GM12878 (cell line): ENCODE measurements at places on chromosomes 16 and 17. TPM values are rescaled to one million over a fixed set of nuclear protein-coding genes. Genes with fewer than 3 reads are reported as not detected.

The NLRC3 gene
- total RNA-seq: 17.8 and 18.2 TPM in 2 replicates

The HS3ST3B1 gene
- total RNA-seq: 0.11 and 0.13 TPM in 2 replicates

The TBX6 gene
- total RNA-seq: 0.54 and 1.0 TPM in 2 replicates

The TBC1D3D gene
- total RNA-seq: 0.67 TPM in 1 of 2 replicates, not detected in the other

The CCDC102A gene
- total RNA-seq: 5.1 and 5.6 TPM in 2 replicates

The SCO1 gene
- 43.1 and 43.5 TPM in 2 replicates for total RNA-seq

The CCL7 gene
- total RNA-seq: not detected in 2 replicates

The CENPN gene
- 43.7 and 44.6 TPM in 2 replicates for total RNA-seq

The CCL1 gene
- total RNA-seq: 0.54 TPM in 1 of 2 replicates, not detected in the other

The ATP2C2 gene
- total RNA-seq: not detected in 2 replicates

The ZNF597 gene
- total RNA-seq: 1.9 and 2.0 TPM in 2 replicates

The C17orf67 gene
- 2.6 and 3.3 TPM in 2 replicates for total RNA-seq

The TM4SF5 gene
- total RNA-seq: not detected in 2 replicates
